ENCODE measurements at places on chromosomes 16 and 17. TPM values are rescaled to one million over a fixed set of nuclear protein-coding genes. Genes with fewer than 3 reads are reported as not detected.

GRCh38 chr17:2897605-2898004 lies 101.4 kb downstream of the RAP1GAP2 start:
- DNase-seq = no peak

DNA sequence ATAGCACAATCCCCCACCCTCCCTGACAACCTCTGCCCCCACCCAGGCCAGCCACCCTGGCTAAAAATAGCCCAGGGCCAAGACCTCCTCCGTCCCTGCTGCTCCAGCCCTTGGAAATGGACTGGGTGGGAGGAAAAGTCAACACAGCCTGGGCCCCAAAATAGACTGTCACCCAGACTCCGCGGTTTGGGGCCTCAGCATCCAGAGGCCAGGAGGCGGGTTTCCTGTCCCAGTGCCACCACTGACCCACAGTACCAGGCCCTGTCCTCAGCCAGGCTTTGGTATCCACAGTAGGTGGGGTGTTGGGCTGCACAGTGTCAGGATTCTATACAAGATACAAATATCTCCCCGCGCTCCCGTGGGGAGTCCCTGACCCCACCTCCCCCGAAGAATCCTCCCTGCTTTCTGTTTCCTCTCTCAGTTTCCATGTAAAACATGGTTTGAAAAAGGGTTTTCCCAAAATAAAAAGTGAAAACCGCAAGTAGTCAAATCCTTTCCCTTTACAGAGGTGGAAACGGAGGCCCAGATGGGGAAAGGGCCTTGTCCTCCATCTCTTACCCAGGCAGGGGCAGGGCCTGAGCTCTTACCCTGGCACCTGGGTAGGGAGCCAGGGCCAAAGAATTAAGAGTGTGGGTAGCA lies 20.1 kb downstream of the CPNE2 start:
- no peak for DNase-seq

GRCh38 chr17:42880776-42881310 lies 19.8 kb upstream of the G6PC1 start:
- DNase-seq = no peak

DNA sequence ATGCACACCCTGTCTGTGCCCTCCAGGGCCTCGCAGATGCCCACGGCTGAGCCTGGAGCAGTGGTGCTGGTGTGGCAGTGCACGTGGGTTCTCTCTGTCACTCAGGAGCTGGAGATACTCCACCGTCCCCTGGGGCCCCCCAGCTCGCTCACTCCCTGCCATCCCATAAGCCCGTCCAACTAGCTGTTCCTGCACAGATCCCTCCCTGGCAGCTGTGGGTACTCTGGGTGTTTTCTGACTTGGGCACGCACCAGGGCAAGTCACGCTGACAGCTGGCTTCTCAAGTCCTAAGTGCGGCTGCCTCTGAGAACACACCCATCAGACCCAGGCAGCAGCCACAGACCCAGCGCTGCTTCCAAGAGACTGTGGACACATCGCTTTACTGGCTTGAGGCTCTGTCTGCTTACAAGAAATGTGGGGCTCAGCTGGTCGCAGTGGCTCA lies 25.4 kb upstream of the ITGB4 start:
- peak; percentile 55 for DNase-seq

The NPIPB13 gene
- polyA plus RNA-seq = 18.1 TPM

All from muscle of back (tissue), 13 donors.